ENCODE measurements at places on chromosomes 4 and X.

DNA sequence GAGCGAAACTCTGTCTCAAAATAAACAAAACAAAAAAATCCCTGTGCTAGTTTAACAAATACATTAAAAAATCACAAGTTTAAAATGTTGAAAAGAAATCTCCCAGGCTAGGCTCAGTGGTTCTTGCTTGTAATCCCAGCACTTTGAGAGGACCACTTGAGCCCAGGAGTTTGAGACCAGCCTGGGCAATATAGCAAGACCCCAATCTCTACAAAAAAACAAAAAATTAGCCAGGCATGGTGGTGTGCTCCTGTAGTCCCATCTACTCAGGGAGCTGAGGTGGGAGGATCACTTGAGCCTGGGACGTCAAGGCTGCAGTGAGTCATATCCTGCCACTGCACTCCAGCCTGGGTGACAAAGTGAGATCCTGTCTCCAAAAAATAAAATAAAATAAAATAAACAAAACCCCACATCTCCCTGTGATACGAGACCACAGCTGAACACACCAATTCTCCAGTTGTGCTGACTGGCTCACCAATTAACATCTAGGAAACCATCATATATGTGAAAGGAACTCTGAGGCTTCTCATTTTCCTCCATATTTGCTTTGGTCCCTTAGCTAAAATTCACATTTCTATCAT, 7.3 kb downstream of the RPS4X start:
- DNase-seq, result no peak

DNA sequence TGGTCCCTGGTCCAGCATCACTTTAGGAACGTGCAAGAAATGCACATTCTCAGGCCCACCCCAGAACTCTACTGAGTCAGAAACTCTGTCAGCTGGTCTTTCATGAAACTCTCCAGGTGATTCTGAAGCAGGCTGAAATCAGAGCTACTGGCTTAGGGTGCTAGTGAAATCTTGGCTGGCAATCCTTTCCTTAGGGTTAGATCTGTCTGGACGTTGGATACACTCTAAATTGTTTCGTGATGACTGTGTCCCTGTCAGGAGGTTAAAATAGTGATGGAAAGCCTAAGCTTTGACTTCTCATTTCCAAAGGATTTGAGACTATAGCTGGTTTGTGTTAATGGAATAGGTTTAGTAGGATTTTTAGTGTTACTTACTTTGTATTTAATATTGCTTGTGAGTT, 99.1 kb downstream of the ARHGAP10 start:
- peak; percentile 31 for DNase-seq

- no peak for DNase-seq
These were observed 12.3 kb upstream of the SYTL5 start for GRCh38 chrX:37993837-37994619.

- DNase-seq, result no peak
These were observed 309.7 kb downstream of the PACRGL start for GRCh38 chr4:21009956-21010355.

GRCh38 chrX:15202454-15203177, 67.3 kb downstream of the ASB9 start:
- DNase-seq, result peak; percentile 76

DNA sequence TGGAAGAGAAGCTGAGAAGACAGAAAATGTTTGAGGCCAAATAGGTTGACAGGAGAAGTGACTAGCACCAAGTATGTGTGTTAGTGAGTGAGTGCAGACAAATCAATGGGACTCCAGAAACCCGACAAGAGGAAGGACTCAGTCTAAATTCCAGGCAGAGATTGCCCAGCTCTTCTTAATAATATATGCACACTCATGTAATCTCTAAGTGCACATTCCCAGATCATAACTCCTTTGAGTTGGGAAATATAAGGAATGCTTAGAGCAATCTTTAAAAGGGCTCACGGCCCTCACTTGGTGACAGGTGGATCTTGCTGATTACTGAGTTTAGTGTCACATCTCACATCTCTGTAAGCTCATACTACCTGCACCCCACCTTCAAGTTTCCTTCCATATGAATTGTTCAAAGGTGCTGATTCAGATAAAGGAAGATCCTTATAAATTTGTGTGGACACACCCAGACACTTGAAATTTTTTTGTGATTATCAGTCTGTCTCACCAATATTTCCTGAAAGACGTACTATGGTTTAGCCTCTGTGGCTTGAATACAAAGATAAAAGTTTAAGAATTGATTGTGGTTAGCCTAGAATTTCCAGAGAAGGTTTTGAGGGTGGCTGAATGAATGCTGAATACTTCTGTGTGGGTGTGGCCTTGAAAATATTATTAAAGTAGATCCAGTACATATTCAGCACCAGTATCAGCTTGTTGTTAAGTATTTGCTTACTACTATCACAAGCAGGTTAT, 205.1 kb upstream of the UGT8 start:
- DNase-seq, result no peak

DNA sequence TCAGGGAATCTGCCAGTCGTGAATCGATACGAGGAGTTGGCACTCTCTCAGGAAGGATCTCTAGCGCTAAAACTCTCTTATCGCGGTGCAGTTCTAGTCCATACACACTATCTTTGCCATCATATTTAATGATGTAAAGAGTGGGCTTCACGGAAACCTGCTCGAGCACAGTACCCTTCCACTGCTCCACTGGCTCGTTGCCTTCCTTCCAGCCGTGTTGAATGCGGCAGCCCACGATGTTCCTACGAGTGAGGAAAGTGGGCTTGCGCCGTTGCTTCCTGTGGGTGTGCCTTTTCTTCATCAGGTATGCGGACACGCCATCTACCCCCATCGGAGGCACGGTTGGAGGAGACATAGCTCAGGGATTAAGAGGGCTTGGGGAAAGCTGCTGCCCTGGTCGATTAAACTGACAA, 661 bp downstream of the SPIN4 start:
- DNase-seq, result no peak

- DNase-seq, result no peak
These were observed 49.5 kb downstream of the IQCM start for GRCh38 chr4:149766135-149766534.

DNA sequence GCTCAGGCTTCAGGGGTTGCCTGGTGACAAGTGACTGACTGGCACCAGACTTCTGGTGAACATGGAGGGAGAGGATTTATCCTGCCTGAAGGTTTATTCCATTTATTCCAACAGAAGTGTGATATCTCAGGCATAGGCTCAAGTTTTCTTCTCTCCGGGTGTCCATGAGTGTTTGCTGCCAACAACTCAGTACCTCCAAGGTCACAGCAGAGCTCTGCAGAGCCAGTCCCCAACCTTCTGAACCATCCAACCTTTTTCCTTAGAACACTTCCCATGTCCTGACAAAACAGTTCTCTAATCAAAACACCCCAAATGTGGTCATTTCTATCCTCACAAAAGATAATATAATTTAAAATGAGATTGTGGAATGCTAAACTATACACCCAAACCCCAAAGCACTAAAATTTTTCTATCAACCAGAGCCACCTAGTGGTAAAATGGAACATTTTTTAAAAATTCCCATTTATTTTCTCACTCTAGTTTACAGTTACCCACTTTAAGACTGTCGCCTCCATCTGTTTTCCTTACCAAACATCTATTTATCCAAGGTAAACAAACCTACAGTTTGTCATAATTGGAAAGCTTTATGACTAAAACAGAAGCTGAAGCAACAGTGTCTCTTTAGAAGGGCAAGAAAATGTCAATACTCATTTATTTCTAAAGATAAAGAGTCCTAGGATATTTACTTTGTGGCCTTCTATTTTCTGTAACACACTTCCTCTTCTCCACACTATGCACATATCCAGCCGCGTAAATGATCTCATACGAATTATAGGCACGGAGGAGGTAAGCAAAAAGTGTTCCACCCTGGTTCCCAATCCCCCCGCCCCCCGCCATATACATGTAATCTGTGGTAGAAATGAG, 39.5 kb downstream of the TMEM154 start:
- no peak for DNase-seq

DNA sequence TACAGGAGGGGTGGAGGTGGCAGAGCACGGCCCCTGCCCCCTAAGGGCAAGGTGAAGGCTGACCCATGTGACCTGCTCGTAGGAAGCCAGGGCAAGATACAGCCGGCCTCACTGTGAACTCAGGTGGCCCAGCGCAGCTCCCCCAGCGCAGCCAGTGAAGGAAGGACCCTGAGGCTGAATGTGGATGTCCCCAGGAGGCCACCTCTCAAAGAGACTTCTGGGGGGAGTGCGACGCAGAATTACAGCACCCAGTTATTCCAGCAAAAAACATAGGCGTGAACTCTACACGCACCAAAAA, 52.6 kb downstream of the ZFYVE28 start:
- DNase-seq, result no peak

DNA sequence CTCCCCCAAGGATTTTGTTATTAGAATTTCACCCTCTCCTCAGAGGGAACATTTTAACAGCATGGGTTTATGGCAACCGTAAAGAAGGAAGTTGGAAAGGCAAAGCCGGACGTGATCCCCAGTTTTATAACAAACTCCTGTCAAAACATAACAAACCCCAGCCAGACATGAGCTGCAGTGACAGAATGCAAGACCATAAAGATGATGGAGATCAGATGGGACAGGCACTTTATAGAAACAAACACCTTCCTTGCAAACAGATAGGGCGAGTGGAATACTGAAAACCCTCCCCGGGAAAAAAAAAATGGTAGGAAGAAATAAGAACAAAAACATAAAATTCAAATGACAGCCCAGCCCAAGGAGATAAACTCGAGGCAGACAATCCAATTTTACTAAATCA, 281.4 kb downstream of the LDB2 start:
- DNase-seq, result no peak

DNA sequence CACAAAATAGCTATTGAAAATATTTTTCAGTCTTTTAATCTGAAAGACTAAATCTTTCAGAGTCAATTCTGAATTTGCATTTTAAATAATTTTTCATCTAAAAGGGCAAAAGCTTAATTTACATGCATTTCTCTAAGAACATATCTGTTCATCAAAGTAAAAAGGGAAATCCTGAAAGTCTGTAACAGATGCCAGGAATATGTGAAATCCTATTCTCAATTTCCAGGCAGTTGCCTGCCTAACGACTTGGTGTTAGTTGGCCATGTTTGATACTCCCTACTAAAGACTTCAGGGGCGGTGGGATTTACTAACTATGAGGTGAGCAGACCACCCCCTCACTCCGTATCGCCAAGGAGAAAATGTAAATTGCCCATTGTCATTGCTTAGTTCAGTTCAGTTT, 136.8 kb downstream of the KIT start:
- DNase-seq, result no peak

- DNase-seq, result no peak
These were observed at the start of gene MAB21L2 for GRCh38 chr4:150582146-150582872. Gene MAB21L2, plus strand, starts transcription at chr4:150582151. Its CDS starts 879 bp downstream, at chr4:150583030.

DNA sequence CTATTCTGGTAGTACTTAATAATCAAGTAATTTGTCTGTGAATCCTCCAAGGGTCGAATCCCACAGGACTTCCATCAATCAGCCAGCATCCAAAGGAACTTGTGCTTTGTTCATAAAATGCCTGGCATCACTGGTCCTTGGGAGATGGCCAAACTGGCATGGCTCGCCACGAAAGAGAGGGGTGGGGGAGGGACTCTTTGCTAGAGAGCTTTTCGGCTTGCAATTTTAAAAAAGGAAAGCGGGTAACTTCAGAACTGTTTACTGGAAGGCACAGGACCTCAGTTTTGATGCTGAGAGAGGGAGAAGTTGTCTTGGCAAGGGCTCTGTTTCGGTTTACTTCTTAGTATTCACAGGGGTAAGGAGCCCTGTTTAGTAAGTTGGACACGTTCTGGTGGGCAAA, 79.4 kb upstream of the FHL1 start:
- DNase-seq, result no peak

- no peak for DNase-seq
These were observed 68.9 kb upstream of the BMP2K start for GRCh38 chr4:78707268-78707667.

DNA sequence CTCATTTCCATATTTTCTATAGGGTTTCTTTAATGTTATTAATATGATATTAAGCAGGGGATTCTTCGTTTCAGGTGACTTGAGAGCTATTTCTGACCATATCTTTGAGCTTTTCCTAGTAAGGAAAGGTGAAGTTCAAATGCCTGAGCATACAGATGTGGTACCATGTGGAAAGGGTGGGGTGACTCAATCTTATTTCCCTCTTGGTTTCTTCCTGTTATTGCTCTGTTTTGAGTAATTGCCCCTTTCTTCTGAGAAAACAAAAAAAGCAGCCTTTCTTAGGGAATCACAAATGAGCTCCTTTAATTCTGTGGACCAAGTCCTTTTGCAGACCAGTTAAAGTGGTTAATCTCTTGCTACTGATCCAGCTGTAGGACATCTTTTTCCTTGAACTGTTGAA, 41.0 kb upstream of the AGA start:
- DNase-seq, result no peak

- no peak for DNase-seq
These were observed 396.9 kb downstream of the FAM47A start for GRCh38 chrX:33735182-33735581.

- DNase-seq, result no peak
These were observed 167.9 kb downstream of the FBXW7 start for GRCh38 chr4:152368001-152368400.

Measured in BJ (cell line).